Spleen (tissue), 13 donors: ENCODE measurements at places on chromosomes 6 and 20.

GRCh38 chr20:23265226-23265625 lies 85.4 kb upstream of the NXT1 start:
- peak; percentile 30 for DNase-seq

GRCh38 chr6:105929626-105930025 lies 156.5 kb upstream of the PRDM1 start:
- no peak for DNase-seq

DNA sequence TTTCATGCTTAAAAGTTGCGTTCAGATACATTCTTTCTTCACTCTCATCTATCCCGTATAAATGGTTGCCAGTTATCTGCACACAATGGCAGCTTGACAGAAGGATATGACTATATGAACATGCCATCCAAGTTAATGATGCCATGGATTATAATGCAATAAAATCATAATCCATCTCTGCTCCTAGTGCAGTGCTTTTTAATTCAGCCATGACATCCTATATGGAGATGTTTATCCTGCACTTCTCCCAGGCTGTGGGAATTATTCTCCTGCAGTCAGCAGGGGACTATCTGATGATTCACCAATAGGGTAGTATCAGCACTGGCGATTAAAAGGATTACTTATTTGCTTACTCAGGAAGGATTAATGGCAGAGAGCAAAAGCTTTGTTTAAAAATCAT lies 273.8 kb downstream of the SAMD5 start:
- DNase-seq, result no peak

DNA sequence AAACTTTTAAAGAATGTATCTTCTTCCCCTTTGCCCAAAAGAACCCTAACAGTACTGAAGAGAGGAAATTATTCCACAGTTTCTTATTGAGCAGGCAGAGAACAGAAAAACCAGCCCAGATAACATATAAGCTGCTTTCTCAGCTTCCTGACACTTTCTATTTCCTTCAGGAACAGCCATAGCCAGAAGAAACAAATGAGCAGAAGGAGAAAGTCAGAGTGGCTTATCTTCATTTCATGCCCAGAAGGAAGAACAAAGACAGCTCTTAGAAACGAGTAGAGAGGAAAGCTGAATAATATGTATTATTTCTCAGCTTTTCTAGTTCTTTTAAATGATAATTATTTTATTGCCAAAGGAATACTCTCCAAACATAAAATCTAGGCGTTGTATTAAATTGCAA lies 793.7 kb downstream of the GRIK2 start:
- no peak for DNase-seq

GRCh38 chr20:57630061-57630460 lies 9.8 kb upstream of the ZBP1 start:
- DNase-seq, result peak; percentile 76

GRCh38 chr20:8720089-8720488 lies 348.8 kb upstream of the PLCB4 start:
- DNase-seq, result no peak

DNA sequence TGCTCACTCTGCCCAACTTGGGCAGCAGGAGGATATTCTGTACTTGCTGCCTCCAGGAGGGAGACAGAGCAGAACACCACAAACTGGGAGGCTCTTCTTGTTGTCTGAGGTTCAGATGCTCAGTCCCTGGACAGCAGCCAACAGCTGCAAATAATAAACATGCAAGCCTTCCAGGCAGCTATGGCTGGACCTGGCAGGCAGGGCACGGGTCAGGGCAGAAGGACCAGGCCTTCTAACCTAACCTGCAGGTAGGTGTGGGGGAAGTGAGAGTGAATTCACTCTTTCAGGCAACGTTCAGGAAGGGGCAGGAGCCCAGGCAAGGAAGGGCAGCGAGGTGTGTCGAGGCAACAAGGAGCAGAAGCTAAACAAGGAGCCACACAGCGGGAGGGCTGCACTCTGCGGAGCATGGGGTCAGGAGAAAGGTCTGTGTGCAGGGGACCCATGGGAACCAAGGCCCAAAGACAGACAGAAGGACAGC lies 31.5 kb downstream of the NINL start:
- no peak for DNase-seq

DNA sequence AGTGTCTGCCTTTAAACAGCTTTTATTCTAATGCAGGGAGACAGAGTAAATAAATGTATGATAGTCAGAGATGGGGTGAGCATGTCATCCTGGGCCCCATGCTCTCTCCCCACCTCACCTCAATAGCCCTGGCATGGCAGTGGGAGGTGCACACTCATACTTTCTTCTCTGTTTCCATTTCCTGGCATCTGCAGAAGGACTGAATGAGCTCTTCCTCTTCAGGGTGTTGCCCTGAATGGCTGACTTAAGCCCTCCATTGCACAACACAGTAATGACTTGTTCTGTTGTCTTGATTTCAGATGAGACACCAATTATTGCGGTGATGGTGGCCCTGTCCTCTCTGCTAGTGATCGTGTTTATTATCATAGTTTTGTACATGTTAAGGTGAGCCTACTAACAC lies 57.0 kb upstream of the GNRH2 start:
- DNase-seq, result no peak

GRCh38 chr20:57392512-57393271 lies 1.5 kb downstream of the RBM38 start:
- DNase-seq, result peak; percentile 96

DNA sequence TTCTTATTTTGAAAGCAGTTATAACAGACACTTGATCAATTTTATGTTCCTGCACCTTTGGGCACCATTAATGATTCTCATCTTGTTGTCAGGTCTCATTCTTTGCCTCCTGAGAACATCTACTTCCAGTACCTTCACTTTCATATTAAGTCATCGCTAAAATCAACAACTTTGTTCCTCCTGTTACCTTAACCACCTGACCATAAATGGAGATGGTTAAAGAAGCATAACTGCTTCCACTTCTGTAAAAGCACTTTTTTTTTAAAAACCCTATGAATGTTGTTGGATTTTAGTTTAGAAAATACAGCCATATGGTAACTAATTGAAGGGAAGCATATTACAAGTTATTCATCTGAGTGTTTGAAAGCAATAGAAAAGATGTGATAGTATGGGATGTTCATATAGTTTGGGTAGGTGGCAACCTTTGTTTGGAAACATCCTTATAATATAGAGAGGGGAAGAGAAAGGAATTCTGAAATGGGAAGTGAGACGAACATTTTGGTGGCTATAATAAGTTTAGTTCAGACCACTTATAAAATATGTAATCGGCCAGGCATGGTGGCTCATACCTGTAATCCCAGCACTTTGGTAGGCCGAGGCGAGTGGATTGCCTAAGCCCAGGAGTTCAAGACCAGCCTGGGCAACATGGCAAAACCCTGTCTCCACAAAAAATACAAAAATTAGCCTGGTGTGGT lies 53.9 kb downstream of the AFG1L start:
- no peak for DNase-seq

DNA sequence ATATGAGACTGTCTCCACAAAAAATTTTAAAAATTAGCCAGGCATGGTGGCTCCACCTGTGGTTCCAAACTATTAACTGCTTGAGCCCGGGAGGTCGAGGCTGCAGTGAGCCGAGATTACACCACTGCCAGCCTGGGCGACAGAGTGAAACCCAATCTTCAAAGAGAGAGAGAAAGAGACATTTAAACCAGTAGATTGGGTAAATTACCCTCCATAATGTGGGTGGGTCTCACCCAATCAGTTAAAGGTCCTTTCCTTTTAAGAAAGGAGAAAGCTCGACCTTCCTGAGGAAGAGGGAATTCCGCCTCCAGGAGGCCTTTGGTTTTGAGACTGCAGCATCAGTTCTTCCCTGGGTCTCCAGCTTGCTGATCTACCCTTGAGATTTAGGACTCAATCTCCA lies 25.2 kb upstream of the SCML4 start:
- no peak for DNase-seq

GRCh38 chr6:145254649-145255401 lies 480.5 kb downstream of the EPM2A start:
- DNase-seq, result no peak

DNA sequence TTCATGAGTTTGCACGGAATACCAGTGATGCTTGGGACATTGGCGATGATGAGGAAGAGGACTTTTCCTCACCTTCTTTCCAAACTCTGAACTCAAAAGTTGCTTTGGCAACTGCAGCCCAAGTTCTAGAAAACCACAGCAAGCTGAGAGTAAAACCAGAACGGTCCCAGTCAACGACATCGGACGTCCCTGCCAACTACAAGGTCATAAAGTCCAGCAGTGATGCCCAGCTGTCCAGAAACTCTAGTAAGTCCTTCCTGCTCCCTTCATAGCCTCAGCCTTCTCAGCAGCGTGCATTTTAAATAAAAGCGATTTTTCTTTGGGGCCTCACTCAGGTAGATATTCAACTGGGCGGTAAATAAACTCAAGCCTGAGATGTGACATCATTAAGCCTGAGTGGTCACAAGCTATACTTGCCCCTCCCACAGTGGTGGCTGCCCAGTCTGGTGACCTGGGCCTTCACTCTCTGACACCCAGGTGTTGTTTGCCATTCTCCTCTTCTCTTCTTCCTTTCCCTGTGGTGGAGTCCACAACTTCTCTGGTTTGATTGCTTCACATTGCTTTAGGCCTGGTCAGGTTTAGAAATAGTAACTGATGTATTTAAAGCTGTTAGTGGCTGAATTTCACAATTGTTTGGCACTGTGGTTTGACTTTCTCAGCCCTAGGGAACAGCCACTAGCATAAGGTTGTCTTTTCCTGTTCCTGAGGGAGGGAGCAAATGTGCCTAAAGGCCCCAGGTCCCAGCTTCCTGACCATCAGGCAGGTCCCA lies 21.6 kb upstream of the TMEM217 start:
- no peak for DNase-seq

- DNase-seq, result no peak
Observed at GRCh38 chr6:128171182-128171581, 270.3 kb upstream of the THEMIS start.

GRCh38 chr20:57243480-57244220 lies 22.8 kb downstream of the BMP7 start:
- no peak for DNase-seq

DNA sequence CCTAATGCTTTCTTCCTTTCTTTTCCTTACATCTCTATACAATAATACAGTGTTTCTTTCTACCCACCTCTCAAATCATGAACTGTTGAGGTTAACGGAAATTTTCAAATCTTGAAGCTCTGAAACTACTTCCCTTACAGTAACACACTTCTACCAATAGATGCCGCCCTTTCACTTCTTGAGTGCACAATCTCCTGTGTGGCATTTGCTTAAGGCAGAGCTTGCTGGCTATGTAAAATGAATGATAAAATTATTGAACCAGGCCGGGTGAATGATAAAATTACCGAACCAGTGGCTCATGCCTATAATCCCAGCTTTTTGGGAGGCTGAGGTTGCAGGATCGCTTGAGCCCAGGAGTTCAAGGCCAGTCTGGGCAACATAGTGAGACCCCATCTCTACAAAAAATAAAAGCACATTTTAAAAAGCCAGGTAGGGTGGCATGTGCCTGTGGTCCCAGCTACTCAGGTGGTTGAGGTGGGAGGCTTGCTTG lies 56.8 kb downstream of the KCNS1 start:
- no peak for DNase-seq

- no peak for DNase-seq
Observed at GRCh38 chr20:12166053-12166717, 248.5 kb downstream of the BTBD3 start.

GRCh38 chr20:24147961-24148360 lies 159.4 kb upstream of the GGTLC1 start:
- DNase-seq, result no peak

DNA sequence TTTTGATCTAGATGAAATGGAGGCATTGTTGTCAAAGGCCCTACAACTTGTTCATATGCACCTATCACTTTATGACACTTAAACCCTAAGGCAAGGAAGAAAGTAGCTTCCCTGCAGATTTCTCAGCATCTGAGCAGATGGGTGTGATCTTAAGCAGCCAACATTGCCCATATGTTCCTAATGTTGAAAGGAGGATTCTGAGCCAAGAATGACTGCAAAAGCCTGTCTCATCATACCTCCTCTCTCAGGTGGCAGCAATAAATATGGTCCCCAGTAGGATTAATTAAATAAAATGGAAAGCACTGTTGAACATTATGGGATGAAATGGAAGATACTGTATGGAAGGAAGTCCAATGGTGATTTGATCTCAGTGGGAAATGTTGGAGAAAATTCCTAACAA lies 538.1 kb upstream of the MAN1A1 start:
- DNase-seq, result no peak

DNA sequence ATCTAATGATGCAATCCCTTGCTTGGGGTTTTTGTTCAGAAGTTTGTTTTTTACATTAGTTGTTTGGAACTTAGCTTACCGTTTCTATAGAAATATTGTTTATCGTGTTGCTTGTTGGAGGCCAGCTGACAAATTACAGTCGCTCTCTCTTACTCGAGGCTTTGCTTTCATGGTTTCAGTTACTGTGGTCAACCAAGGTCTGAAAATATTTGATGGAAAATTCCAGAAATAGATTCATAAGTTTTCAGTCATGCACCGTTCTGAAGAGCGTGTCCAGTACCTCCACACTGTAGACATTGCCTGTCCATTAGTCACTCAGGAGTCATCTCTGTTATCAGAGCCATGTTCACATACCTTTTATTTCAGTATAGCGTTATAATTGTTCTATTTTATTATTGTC lies 47.9 kb downstream of the DEK start:
- no peak for DNase-seq

GRCh38 chr6:54050750-54051149 lies 60.5 kb upstream of the MLIP start:
- DNase-seq, result no peak

GRCh38 chr6:75621846-75622245 lies 20.2 kb downstream of the SENP6 start:
- DNase-seq, result no peak

DNA sequence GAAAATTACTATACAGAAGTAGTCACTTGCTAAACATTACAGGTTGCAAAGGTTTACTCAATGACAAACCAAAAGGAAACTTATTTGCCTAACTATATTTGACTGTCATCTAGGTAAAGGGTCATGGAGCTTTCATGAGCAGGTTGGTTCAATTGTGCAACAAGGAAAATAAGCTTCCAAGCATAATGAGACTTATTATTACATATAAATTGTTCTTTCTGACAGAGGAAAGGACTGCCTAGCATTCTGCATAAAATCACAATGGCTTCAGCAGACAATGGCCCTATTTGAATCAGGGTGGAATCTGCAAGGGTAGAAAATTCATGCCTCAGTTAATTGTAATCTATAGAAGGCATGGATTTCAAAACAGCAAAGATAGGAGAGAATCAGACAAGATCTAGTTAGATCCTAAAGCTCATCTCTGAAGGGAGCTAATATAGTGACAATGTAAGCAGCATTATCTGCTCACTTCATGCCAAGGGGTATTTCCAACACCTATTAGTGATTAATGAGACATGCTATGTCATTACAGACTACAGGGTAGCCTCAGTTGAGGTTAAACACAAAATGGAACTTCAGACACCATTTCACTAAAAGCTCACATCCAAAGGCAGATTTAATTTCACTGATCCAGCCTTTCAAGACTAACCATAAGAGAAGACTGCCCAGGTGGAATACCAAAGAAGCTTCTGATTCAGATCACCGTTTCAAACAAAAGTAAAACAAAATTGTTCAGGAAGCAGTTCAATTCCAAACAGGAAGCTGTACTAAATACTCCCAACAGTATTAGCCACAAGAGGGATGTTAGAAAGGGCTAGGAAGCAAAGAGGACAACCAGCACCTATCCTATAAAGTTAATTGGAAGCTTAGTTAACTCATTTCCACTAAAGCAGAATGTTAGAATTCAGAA lies 8.5 kb downstream of the STAU1 start:
- DNase-seq, result no peak

GRCh38 chr6:26017632-26017966 lies 55.0 kb downstream of the TRIM38 start:
- peak; percentile 81 for DNase-seq

GRCh38 chr20:51525241-51526105 lies 17.0 kb downstream of the NFATC2 start:
- peak; percentile 83 for DNase-seq
